ENCODE measurements at places on chromosomes 1 and 21.

GRCh38 chr21:44378646-44379514 is 25.5 kb downstream of the TRPM2 start:
- no peak for DNase-seq

DNA sequence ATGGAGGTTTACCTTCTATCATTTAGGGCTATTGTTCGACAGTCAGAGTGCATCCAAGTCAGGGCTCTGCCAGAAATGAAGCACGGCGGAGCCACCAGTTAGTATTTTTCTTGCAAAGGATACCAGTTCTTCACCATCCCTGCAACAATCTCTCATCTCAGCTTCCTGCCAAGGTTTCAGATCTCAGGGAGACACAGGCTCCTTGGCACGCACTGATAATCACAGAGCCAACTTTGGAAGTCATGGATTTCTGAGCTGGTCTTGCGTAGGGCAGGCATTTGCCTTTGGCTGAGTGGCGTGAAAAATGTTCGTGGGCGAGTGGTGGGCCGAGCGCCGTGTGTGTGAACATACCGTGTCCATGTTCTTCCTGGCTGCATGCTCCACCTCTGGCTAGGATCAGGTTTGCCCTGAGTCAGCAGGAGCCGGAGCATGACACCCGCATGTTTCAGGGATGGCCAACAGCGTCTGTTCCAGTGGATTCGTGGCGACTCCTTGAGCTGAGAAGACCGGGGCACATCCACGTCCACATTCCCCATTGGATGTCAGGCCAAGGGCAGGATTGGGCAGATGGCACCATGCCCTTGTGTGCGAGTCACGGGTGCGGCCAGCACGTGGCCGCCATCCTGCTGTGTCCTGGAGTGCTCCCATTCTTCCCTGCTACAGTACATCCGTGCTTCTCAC is 118.5 kb upstream of the C1orf174 start:
- DNase-seq = no peak

DNA sequence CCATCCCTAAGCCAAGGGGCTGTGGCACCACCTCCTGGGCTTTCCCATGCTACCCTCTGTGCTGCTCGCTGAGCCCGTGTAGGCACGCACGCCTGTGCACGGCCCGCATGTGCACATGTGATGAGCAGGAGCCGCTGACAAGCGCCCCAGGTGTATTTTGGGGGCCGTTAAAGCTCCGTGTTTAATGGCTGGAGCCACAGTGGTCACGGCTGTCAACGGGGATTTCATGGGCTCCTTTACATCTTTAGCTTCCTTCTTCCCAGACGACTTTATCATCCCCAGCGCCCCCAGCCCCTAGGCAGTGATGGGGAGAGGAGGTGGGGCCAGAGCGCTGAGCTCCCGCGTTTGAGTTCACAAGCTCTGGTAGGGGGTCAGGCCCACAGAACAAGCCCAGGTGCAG is 11.7 kb upstream of the EPHA8 start:
- DNase-seq = no peak

DNA sequence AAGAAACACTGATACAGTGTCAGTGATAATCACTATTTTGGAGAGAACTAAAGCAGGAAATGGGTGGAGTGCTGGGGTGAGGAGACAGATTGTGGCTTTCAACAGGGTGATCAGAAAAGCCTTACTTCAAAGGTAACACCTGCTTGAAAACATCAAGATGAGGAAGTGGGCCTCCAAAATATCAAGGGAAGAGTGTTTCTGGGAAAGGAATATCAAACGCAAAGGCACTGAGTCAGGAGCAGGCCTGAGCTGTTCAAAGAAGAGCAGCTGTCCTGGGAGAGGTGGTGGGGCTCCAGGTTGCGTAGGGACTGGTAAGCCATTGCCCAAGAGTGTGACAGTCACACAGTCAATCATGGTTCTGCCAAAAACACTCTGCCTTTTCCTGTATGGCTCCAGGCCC is 47.1 kb upstream of the ATP1A1 start:
- no peak for DNase-seq

GRCh38 chr1:205256951-205257625 is 29.3 kb downstream of the TMCC2 start:
- DNase-seq = no peak

DNA sequence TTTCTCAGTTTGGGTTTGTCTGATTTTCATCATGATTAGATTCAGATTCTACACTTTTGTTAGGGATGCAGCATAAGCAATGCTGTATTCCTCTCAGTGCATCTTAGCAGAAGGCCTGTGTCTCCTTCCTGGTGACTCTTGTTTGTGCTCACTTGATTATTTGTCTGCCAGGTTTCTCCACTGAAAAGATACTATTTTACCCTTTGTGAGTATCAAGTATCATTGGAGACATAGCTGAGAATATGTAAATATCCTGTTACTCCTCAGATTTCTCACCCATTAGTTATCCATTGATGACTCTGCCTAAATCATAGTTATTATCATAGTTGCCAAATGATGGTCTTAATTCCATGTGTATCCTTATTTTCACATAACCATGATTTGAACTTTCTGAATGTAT is 148.5 kb downstream of the POU2F1 start:
- DNase-seq = no peak

DNA sequence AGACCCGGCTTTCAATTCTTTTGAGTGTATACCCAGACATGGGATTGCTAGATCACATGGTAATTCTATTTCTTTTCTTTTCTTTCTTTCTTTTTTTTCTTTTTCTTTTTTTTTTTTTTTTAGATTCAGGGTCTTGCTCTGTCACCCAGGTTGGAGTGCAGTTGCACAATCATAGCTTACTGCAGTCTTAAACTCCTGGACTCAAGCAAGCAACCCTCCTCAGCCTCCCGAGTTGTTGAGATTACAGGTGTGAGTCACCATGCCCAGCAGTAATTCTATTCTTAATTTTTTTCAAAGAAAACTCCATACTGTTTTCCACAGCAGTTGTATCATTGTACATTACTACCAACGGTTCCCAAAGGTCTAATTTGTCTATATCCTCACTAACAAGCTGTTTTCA is 13.5 kb upstream of the RNF186 start:
- DNase-seq = no peak

GRCh38 chr1:119394085-119394484 is 20.9 kb upstream of the HSD3B2 start:
- no peak for DNase-seq

GRCh38 chr1:70961374-70961975 is 86.1 kb downstream of the PTGER3 start:
- DNase-seq = no peak
